Kidney glomerular epithelial cell (primary cell): ENCODE measurements at places on chromosomes 1 and 21.

- no peak for DNase-seq
Measured at GRCh38 chr1:217953922-217954321, 322.8 kb downstream of the SPATA17 start.

- no peak for DNase-seq
Measured at GRCh38 chr1:114318961-114319360, 165.3 kb upstream of the SYT6 start.

- DNase-seq, result no peak
Measured at GRCh38 chr1:163561580-163562295, 240.0 kb downstream of the NUF2 start.

- no peak for DNase-seq
Measured at GRCh38 chr1:246703581-246703980, 20.6 kb upstream of the SCCPDH start.

DNA sequence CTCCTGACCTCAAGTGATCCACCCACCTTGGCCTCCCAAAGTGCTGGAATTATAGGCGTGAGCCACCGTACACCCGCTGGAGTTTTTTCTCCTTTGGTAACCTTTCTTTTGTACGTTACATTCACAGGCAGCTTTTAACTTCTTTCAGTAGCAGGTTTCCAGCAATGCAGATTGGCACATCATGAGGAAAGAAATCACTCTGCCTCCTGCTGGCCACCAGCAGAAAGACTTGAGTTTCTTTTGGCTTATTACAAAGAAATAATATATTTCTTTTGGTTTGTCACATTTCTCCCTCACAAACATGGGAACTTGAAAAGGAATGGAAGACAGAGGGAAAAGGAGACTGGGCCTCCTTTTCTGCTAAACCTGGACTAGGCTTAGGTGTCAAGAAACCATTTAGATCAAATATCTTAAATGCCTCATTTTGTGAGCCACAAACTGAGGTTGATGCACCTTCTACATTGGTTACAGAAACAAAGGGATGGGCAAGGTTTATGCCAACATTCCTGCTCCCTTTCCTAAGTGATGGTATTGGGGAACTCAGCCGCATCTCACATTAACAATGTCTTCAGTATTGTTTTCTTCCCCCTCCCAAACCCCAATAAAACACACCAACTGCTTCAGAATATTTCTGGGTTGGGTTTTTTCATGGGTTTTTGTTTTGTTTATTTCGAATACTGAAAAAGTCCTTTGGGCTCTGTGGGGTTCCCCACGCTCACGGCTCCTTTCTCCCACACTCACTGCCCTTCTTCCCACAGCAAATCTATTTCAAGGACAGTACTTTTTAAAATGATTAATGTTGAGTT, 7.7 kb downstream of the ENSA start:
- DNase-seq, result no peak

DNA sequence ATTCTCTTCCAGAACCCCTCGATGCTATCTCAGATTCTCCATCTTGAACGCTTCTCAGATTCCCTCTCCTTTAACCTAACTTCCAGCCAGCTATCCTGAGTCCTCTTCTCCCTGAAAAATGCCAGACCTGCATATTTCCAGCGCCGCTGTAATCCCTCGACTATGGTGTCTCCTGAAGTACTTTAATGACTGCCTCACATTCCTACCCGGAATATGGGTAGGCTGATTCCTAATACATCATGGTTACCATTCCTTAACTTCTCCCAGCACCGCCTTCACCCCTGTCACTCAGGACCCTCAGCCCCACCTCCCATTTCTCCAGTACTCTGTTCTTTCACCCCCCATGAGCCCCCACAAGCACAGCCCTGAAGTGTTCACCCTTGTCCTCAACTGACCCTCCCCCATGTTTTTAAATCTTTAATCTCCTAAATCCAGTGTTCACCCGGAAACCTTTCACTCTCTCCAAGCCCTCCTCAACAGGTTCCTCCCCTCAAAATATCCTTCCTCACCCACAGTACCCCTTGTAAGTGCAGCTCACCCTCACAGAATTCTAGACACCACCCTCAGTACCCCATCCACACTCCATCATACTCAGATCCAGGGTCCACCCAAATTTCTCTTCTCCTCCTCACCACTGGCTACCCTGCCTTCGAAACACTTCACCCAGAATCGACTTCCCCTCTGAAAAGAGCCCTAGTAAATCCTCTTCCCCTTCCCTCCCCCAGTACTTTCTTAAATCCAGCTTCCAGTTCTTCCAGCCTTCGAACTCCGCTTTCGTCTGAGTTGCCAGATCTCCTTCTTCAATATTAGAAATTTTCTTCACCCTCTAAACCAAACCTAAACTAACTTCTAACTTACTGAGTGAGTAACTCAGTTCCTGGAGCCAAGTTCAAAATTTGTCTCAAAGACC, 922 bp downstream of the CPT2 start:
- no peak for DNase-seq

GRCh38 chr1:219105893-219106292, 67.8 kb upstream of the LYPLAL1 start:
- no peak for DNase-seq

DNA sequence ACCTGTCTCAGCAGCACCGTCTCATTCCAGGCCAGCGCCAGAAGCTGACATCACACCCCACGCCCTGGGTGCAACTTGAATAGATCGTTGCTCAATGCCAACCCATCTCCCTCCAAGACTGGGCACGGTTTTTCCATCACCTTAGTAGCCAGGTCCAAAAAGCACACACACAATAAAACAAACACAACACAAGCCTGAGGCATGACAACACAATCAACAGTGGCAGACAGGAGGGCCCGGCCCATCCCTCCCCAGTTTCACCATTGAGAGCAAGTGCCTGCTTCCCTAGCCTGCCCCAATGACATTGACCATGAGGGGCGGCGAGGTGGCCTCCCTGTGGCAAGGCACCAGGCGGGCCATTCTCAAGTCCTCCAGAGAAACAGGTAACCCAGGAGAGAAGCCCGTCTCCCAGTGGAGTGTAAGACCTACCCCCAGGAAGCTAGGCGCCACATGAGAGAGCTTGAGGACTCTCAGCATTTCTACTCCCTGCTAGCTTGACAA, 2.7 kb downstream of the IFFO2 start:
- no peak for DNase-seq

- no peak for DNase-seq
Measured at GRCh38 chr1:1969505-1969900, 34.1 kb downstream of the CFAP74 start.

- DNase-seq, result peak; percentile 43
Measured at GRCh38 chr1:203644661-203645510, 18.3 kb downstream of the ATP2B4 start.

- DNase-seq, result no peak
Measured at GRCh38 chr21:40717028-40717427, 129.9 kb downstream of the DSCAM start.

GRCh38 chr1:162721471-162721870, 69.0 kb upstream of the HSD17B7 start:
- DNase-seq, result no peak

GRCh38 chr1:25796811-25797458, 3.1 kb upstream of the SELENON start:
- DNase-seq, result peak; percentile 48

GRCh38 chr1:42977653-42978052, 19.0 kb upstream of the SLC2A1 start:
- no peak for DNase-seq

DNA sequence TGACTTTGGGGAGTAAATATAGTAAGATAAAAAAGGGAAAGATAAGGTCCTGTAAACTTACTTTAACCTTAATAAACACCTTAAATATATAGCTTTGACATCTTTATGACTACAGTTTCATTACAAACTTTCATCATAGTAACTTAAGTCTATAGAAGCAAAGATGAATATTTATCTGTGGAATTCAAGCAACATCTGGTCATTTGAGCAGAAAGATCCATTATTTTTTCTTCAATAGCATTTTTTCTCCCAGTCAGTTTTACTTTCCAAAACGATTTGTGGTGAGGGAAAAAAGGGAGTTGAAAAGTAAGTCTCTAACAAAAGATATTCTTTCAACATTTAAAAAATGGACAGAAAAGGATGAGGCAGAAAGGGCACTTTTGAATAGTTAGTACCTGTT, 69.0 kb downstream of the HMCN1 start:
- DNase-seq, result no peak

GRCh38 chr1:209685821-209686220, 10.6 kb downstream of the G0S2 start:
- DNase-seq, result no peak

- DNase-seq, result no peak
Measured at GRCh38 chr1:1899266-1899966, 8.5 kb upstream of the GNB1 start.

DNA sequence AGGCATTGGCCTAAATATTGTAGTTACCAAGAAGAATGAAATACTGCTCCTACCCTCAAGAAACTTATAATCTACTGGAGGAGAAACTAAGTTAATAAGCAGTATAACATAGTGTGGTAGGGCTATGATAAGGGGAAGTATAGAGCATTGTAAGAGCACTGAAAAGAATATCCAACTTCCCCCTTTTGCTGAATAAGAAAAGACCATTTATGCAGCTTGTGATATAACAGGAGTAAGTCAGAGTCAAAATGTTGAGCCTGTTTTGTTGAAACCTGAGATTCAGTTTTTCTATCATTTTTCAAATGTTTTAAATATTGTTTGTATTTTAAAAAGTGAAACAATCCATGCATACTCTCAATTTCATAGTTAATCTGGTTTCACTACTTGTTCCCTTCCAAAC, 48.3 kb upstream of the FCRL4 start:
- DNase-seq, result no peak

GRCh38 chr21:43812957-43813655, 23.7 kb downstream of the RRP1 start:
- DNase-seq, result no peak

- DNase-seq, result no peak
Measured at GRCh38 chr21:33302796-33303195, 22.0 kb upstream of the IFNAR1 start.

DNA sequence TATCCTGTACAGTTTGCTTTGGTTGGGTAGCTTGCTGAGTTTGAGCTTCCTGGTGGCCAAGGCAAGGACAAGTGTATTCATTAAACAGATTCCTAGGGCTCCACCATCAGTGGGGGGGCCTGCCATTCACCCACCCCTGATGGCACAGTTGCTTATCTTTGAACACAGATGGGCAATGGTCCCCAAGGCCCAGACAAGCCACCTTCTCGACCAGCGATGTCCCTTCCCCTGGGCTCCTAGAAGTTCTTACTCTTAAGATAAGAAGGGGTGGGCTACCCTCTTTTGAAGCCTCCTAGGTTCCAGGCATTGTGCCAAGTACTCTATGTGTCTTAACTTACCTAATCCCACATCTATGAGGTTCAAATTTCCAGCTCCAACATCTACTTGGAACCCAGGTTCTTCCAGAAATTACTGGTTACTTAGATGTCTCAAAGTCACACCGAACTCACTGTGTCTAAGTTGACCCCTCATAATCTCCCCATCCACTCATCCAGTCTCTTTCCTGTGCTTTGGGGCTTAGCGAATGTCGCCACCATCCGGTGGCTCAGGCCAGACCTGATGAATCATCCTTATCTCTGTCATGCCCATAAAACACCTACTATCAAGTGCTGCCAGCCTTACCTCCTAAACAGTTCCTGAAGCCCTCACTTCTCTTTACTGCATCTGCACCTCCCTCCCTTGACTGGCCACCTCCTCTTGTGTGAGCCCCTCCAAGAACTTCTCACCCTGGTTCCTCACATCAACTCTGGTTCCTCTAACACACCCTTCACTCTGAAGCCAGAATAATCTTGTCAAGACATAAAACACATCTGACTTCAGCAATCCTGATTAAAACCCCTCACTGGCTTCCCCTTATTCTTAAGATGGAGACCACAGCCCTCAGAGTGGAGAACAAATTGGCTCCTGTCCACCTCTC, 50.1 kb downstream of the KLHDC7A start:
- DNase-seq, result no peak

DNA sequence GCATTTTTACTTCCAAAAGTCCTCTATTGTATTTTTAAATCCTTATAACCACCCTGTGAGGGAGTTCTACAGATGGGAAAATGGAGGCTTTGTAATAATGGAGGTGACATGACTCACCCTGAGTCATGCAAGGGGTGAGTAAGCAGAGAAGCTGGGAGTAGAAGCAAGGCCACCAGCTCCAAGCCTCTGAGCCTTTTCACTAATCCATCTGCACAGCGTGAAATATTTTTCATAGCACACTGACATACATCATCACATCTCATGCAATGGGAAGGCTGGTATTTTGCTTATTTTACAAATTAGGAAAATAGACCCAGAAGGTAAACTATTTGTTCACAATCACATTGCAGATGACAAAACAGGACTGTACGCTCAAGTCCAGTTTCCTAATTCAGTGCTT, 96.9 kb downstream of the KCNH1 start:
- DNase-seq, result peak; percentile 88

DNA sequence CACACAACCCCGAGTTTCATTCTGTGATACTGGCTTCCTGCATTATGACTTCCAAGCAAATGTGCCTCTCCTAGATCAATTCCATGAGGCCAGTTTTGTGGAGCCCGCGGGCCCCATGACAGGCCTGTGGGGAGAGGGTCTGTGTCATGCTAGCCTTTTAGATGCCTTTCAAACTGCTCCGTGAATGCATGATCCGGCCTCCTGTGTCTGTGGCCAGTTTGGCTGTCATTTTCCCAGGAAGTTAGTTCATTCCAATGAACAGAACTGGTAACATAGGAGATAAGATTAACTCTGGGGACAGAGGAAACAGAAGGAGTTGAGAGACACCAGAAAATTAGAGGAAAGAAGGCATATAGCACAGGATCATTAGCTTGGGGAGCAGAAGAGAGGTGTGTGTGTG, 3.2 kb downstream of the FNDC7 start:
- no peak for DNase-seq

DNA sequence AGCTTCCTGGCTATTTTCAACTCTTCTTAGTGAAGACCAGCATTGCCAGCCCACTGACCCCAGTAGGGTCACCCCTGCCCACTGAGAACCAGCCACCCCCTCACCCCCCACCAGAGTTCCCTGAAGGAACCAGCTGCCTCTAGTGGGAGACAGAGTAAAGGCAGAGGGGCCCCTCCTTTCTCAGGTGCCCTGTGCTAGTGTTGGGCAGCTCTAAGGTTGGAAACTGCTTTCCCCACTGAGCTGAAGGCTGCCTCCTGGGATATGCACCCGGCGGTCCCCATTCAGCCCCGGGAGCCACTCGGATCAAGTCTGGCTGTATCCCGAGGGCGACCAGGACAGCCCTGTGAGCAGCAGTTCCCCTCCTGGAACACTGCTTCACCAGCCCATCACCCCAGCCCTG, 111.0 kb downstream of the PGBD5 start:
- no peak for DNase-seq

DNA sequence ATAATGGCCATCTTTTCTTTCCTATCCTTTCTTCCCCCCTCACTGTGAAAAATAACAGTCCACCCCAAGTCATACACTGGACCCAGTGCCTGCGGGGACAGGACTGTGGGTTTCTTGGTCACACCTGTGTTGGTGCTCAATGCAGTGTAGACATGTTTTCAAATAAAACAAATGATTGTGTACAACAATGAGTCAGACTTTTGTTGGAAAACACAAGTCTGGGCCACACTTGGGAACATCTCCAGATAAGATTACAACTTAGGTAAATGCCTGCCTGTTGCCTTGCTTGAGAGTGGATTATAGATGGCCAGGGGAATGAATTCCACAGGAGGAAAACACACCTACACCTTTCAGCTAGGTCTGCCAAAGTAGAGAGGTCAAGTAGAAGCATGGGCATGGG, 34.1 kb downstream of the PDPN start:
- no peak for DNase-seq
